ENCODE measurements at places on chromosomes 6 and 20.

- DNase-seq = no peak
Observed at GRCh38 chr6:118935331-118935668, 341 bp upstream of the MCM9 start.

DNA sequence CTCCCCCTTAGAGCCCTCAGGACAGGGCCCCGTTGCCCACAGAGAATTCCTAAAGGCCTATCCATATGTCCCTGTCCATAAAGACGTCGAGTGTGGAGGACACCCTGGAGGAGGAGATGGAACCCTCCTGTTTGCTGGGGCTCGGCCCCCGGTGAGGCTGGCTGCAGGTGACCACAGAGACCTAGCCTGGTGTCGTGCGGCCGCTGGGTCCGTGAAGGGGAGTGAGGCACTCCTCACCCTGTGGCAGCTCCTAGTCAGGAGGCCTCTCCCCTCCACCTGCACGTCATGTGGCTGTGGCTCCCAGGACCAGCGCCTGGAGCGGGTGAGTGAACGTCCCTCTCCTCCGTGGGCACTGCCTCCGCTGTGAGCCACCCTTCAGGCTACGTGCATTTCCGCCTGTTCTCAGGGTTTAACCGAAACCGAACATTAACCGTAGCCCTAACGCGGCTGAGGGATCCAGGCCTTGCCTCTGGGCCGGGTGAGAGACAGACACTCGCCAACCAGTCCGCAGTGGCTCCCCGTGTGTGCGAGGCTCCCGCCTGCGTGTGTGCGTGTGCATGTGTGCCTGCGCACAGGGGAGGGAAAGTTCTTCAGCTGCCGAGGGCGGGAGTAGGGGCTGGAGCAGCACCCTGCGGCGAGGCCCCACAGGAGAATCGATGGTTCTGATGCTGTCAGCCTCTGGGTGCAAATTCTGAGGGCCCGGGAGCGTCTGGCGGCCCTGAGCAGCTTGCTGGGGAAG lies 5.9 kb upstream of the TCEA2 start:
- no peak for DNase-seq

DNA sequence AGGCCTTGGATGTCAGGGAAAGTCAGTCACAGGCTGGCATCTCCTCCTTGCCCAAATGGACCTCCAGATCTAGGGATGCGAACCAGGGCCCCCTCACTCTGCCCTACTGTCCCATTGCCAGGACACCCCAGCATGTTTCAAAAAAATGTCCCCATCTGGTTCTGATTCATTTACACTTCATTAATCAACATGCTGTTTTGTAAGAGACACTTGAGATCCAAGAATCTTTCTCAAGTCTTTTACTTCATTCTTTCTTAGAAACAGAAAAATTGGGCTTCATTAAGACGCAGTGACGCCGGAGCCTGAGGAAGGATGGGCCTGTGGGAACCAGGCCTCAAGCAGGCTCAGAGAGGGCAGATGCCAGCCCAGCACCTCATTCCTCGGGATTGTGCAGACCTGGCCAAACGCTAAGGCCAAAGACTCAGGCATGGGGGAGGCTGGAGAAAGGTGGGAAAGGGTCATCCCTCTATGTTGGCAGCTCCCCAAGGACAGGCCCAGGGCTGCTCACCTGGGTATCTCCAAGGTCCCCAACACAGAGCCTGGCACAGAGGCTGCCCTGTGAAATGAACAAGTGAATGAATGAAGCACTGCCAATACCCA lies 3.8 kb downstream of the RSPO4 start:
- DNase-seq = no peak

DNA sequence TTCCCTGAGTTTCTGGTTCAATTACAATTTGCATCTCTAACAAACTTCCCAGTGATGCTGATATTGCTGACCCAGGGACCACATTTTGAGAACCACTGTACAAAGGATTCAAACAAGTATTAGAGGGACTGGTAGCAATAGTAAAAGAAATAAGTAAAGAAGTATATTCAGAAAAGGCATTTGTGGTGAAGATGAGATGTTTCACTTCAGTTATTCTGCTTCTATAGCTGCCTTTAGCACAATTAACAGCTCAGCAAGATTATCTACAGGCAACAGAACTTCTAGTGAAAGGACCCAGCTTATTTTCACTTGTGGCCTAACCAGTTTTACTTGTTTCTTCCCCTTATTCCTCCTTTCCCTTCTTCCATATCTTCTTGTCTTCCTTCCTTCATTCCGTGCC lies 149.4 kb downstream of the PHF3 start:
- no peak for DNase-seq

DNA sequence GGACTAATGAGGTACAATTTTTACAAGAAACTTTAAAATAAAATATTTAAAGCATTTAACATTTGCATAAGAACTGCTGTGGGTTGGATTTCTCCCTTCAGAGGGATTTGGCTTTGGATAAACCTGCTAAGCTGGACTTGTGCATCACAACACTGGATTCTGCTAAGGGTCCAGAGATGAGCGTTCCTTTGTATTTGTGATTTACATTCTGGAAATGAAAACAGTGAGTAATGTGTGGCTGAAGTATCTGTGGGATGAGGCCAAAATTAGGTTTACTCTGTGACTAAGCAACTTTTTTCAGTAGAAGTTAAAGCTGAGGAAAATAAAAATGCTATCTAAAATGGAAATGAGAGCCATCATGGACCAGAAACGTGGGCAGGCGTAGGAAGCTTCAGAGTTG lies 494.3 kb downstream of the EPM2A start:
- DNase-seq = no peak

DNA sequence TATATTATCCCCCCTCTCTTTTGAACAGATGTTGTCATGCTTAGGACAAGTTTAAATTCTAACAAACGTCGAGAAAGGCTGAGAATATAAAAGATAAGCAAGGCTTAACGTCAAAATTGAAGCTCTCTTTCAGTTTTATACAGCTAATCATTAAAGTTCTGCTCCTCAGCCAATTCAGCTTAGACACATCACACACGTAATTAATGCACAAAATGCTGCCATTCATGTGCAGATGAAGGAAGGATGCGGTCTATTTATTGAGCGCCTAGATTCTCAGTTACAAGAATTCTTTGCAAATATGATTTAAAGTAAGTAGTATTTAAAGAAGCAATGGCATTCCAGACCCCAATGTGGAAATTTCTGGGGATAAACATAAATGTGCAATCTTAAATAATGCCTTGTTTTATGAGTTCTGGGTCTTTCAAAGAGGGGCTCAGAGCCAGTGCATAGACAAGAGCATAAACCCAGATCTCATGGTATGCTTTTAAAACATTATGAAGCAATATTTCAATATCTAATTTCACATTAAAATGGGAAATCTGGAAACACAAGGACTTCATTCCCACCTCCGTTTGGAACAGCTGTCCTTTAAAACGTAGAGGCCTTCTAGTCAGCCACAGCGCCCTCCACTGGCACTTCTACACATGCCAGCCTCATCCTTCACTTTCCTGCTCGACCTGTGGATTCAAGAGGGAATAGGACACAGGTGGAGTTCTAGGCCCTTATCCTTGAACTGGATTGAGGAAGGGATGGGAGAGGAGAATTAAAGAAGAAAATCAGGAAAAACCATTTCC lies 85.8 kb downstream of the LYRM4 start:
- no peak for DNase-seq

DNA sequence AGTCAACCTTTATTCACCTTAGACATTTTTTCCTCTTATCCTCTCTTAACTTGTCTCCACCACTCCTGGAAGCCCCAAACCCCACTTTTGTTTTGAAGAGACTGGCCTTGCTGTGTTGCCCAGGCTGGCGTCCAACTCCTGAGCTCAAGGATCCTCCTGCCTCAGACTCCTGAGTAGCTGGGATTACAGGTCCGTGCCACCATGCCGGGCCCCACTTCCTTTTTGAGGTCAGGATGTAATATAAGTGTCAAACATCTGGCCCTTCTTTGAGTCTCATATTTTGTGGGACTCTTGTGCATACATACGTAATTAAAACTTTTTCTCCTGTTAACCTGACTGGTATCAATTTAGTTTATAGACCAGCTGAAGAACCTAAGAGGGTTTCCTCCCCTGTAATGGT lies 1.4 kb upstream of the CDK19 start:
- no peak for DNase-seq

DNA sequence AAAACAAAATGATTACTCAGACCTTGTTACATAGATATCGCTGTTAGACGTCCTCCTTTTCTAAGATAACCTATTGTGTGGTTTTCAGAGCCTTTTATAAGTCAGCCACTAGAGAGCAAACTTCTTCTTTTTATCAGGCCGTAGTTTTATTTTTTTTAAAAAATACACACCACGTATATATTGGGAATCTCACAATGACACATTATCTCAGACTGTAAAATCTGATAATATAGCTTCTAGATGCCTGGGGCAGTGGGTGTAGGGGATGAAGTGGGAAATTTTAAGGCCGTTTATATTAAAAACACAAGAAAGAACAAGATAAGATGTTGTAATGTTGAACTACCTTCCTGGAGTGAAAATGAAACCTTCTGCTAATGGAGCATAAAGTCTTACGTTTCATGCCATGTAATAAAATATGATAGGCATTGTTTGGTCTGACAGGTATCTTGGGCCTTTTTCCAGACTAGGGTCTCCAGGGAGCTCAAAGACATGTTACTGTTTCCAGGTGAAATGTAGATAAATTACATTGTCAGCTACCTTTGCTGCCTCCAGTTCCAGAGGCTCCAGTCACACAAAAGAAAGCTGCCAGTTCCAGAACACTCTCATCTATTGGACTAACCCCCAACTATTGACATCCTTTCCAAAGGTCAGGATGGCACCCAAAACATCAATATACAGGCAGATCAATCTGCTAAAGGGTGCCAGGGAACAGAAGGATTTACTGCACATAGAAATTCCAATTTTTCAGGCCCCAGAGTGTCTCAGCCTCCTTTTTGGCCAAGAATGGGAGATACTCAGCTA lies 130.2 kb upstream of the AKIRIN2 start:
- peak; percentile 7 for DNase-seq

DNA sequence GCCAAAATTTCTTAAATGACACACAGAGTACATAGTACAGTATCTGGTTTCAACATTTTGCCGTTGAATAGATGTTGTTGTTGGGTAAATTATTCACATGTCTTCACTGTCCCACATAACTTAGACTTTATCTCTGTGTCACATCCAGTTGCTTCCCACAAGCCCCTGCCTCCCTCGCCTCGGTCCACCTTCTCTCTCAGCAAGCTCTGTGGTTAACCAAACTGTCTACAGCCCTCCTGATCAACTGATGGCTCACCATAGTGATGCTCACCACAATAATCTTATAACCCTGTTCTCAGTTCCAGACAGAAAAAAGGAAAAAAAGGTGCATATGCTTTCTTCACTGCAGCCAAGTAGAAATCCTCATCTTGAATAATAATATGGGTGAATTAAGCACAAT lies 23.0 kb downstream of the IL17F start:
- DNase-seq = no peak

GRCh38 chr6:52368002-52368401 lies 6.1 kb downstream of the PAQR8 start:
- no peak for DNase-seq

GRCh38 chr6:142478117-142478516 lies 176.3 kb downstream of the ADGRG6 start:
- DNase-seq = no peak

- no peak for DNase-seq
Observed at GRCh38 chr6:36227379-36228228, 31.1 kb downstream of the BRPF3 start.

DNA sequence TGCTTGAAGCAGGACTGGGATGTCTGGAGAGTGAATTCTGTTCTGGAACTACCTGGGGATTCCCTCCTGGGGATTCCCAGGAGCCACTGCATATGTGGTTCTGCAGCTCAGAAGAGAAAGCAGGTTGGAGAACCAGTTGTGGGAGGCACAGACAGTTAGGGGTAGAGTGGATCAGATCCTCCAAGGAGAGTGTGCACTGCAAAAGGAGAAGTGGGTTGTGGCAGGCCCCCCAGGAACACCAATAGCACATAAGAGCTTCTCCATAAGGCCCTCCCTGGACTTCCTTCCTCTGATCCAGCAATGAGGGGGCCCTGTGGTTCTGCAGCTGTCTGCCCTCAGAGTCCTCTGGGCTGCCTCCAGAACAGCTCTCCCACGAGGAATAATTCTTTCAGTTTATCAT lies 369.2 kb upstream of the CNR1 start:
- no peak for DNase-seq

Data from SHP77 (cell line).